ENCODE measurements at places on chromosomes 1 and 21. TPM values are rescaled to one million over a fixed set of nuclear protein-coding genes. Genes with fewer than 3 reads are reported as not detected.

MAB21L3 gene
- not detected for total RNA-seq

KLF18 gene
- not detected for total RNA-seq

MARCKSL1 gene
- total RNA-seq = 16.2 TPM

UBL4B gene
- total RNA-seq = not detected

GJB5 gene
- not detected for total RNA-seq

CRP gene
- not detected for total RNA-seq

OLFML3 gene
- total RNA-seq = 0.45 TPM

CFHR1 gene
- 1.3 TPM for total RNA-seq

HFM1 gene
- 2.7 TPM for total RNA-seq

OR10J4 gene
- not detected for total RNA-seq

VWA5B1 gene
- not detected for total RNA-seq

AK5 gene
- not detected for total RNA-seq

GJA9 gene
- not detected for total RNA-seq

REN gene
- total RNA-seq = not detected

KCNQ4 gene
- total RNA-seq = 0.74 TPM

KRTAP19-4 gene
- total RNA-seq = not detected

CD247 gene
- total RNA-seq = not detected

SPRR2A gene
- total RNA-seq = not detected

ARHGEF16 gene
- 6.7 TPM for total RNA-seq

WDR47 gene
- 7.7 TPM for total RNA-seq

DIO1 gene
- not detected for total RNA-seq

CHI3L2 gene
- 1.2 TPM for total RNA-seq

STUM gene
- not detected for total RNA-seq

WNT4 gene
- total RNA-seq = not detected

RHD gene
- total RNA-seq = not detected

ST6GALNAC5 gene
- 0.23 TPM for total RNA-seq

PRELP gene
- not detected for total RNA-seq

ISG15 gene
- total RNA-seq = 5.3 TPM

TMEM54 gene
- total RNA-seq = 5.3 TPM

TMEM269 gene
- total RNA-seq = 0.12 TPM

ZNF593OS gene
- not detected for total RNA-seq

ERICH3 gene
- total RNA-seq = not detected

H6PD gene
- 12.2 TPM for total RNA-seq

ARHGAP29 gene
- total RNA-seq = 19.8 TPM

GJA8 gene
- not detected for total RNA-seq

PROK1 gene
- not detected for total RNA-seq

DDAH1 gene
- total RNA-seq = 34.0 TPM

HPCAL4 gene
- not detected for total RNA-seq

FMO5 gene
- not detected for total RNA-seq

KIAA1614 gene
- total RNA-seq = 0.20 TPM

DMBX1 gene
- total RNA-seq = not detected

PRKCZ gene
- total RNA-seq = 4.2 TPM

INAVA gene
- 0.10 TPM for total RNA-seq

KCND3 gene
- total RNA-seq = 0.09 TPM

ASCL5 gene
- 0.15 TPM for total RNA-seq

TADA1 gene
- 26.2 TPM for total RNA-seq

ACOT7 gene
- total RNA-seq = 22.5 TPM

EPHA2 gene
- 53.9 TPM for total RNA-seq

FCGR1A gene
- not detected for total RNA-seq

LCE1C gene
- not detected for total RNA-seq

All from NCI-H460 (cell line).